ENCODE measurements at places on chromosomes 5 and 9.

- peak; percentile 46 for DNase-seq
These were observed at the start of gene PPP2R2B for GRCh38 chr5:146878476-146879172. Gene PPP2R2B, minus strand, starts transcription at chr5:146878757.

- DNase-seq = peak; percentile 44
These were observed 29.6 kb upstream of the UGCG start for GRCh38 chr9:111866976-111867375.

DNA sequence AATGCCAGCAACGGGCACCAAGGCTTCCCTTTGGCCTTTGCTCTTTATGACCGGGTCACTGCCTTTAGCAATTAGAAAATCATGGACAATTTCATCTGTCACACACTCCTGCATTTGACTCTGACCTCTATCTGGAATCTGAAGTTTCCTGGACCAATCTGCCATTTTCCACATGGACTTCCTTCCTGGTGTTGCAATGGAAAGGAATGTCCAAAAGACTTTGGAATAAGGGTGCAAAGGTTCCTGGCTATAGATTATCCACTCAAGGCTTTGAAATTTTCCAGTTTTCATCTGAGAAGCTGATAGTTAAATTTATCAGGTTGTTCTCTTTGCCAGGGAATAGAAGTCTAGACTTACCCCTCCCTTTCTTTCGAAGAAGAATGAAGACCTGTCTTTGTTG is 523.1 kb upstream of the ZNF462 start:
- no peak for DNase-seq

GRCh38 chr5:134958755-134959154 is 9.0 kb upstream of the CATSPER3 start:
- DNase-seq = no peak

GRCh38 chr9:14961372-14962068 is 51.3 kb upstream of the FREM1 start:
- no peak for DNase-seq

GRCh38 chr5:173435447-173435846 is 107.2 kb upstream of the STC2 start:
- no peak for DNase-seq

GRCh38 chr5:3030511-3031165 is 279.2 kb upstream of the IRX2 start:
- no peak for DNase-seq

DNA sequence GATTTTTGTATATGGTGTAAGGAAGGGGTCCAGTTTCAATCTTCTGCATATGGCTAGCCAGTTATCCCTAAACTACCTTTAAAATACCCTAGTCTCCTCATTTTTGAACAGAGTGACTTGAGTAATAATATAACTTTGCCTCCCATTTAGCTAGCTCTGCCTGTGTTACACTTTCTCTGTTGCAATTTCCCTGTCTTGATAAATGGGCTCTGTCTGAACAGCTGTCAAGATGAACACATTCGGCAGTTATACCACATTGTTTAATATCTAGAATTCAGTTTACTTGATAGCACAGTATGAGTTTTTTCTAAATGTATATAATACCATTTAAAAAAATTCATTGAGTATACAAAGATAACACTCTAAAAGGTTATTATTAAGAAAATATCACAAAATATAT is 562.9 kb upstream of the FTMT start:
- DNase-seq = no peak

GRCh38 chr9:83182071-83182470 is 119.1 kb upstream of the RASEF start:
- no peak for DNase-seq

DNA sequence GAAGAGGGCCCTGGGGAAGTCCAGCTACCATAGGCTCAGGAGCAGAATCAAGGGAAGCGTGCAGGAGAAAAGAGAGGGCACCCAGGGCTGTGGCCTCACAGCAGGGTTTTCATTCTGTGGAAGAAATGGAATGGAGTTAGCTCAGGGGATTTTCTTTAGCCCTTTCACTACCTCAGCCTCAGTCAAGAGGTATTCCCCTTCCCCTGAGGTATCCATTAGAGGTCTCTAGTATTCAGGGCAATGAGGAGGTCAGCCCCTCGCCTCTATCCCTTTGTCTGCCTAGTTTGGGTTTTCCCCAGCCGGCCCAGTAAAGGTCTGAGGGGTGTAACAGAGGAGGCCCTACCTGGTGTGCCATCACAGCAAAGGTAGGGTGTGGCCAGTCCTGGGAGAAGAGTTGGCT is 21.5 kb downstream of the GFRA3 start:
- DNase-seq = no peak

GRCh38 chr9:126612813-126613641 is 701 bp upstream of the LMX1B start:
- DNase-seq = no peak

DNA sequence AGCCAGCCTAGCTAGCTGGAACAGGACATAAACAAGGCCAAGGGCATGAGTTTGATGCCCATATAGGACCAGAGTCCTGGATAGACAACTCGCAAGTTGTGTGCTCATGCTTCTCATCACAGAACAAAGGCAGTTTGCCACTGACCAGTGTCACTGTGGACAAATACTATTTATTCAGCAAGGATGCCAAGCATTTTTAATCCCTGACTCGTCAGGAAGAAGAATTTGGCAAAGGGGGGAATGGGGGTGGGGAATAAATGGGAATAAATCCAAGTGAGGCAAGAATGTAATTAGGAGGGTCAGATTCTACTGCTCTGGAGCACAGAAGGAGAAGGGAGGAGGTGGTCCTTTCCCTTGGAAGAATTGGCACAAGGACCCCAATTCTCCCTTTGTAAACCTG is 46.8 kb upstream of the ANKRD55 start:
- DNase-seq = no peak

- DNase-seq = no peak
These were observed 16.8 kb downstream of the CCT5 start for GRCh38 chr5:10266839-10267238.

DNA sequence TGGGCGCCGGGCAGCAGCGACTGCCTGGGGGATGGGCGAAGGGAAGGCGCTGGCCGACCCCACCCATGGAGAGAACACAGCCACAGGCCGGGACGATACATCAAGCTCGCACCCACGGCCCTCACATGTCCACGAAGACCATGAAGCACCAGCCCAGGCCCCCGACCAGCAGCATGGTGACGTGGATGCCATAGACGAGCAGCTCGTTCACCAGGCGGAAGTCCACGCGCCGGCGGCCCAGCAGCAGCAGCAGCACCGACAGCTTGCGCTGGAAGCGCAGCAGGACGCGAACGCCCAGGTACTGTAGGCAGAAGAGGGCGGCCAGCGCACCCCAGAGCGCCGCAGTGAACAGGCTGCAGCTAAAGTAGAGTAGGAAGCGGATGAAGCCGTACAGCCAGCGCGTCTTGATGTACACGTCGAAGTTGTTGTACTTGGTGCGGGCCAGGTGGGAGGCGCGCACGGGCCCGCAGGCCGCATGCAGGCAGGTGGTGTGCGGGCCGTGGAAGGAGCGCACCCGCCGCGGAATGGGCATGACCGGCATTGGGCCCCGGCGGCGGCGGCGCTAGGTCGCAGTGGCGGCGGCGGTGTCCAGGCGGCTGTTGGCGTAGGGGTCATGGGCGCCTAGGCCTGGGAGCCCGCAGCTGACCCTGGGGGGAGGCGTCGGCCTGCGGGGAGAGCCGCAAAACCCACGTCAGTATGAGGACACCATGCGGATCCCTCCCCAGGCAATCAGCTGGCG is 2.1 kb downstream of the TMEM250 start:
- DNase-seq = no peak

DNA sequence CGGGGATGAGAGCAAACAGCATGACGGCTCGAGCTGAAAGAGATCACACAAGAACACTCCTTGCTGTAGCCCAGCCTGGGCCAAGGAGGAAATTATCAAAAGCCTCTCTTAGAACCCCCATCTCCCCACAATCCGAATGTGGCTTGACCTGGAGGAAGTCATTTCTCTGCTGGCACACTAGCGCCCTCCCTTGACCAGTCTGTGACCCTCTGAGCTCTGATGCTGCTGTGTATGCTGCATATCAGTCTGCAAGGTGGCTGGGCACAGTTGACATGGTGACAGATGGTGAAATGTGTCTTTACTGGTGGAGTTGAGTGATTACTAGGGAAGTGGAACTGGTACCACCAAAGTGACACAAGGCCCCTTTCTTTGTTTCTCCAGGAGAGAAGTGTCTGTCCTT is 3.3 kb downstream of the SLC46A2 start:
- no peak for DNase-seq

GRCh38 chr5:60639544-60639943 is 60.4 kb downstream of the DEPDC1B start:
- no peak for DNase-seq

- DNase-seq = no peak
These were observed 80.1 kb upstream of the CACNA1B start for GRCh38 chr9:137797206-137798120.

GRCh38 chr9:131473198-131473885 is 29.4 kb upstream of the POMT1 start:
- no peak for DNase-seq

GRCh38 chr5:43304525-43304924 is 8.7 kb downstream of the HMGCS1 start:
- no peak for DNase-seq

DNA sequence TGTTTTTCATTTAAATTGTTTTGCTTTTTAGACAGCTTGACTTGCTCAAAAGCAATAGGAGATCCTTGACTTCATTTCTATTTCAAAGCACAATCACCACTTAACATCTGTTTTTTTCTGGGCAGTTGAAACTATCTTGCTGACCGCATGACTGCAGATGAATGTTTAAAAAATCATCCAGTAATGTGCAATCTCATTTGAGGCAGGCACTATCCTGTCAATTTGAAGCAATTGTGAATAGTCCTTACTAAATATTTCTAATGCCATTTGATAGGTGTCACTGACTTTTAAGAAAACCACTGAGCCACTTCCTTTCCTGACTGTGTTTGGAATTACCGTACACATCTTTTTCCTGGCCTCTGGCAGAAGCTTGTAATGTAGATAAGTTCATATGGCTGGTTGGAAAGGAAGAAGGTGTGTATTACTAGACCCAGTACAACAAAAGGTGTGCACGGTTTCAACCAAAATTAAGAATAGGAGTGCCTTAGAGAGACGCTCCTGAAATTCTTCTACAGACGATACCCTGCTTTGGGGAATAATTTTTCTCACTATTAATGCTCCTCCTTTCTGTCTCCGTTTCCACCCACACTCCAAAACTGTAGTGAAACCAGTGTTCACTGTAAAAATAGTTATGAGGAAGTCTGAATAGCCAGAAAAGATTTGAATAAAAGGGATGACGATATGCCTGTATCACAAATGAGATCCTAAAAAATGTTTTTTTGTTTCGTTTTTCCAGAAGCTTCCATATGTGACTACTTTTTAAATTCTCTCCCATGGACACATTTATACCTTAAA is 136.7 kb upstream of the MOCS2 start:
- DNase-seq = no peak

- DNase-seq = no peak
These were observed 419.0 kb upstream of the DAB2 start for GRCh38 chr5:39843767-39844166.

- no peak for DNase-seq
These were observed 617.4 kb downstream of the KCTD16 start for GRCh38 chr5:144788046-144788445.

DNA sequence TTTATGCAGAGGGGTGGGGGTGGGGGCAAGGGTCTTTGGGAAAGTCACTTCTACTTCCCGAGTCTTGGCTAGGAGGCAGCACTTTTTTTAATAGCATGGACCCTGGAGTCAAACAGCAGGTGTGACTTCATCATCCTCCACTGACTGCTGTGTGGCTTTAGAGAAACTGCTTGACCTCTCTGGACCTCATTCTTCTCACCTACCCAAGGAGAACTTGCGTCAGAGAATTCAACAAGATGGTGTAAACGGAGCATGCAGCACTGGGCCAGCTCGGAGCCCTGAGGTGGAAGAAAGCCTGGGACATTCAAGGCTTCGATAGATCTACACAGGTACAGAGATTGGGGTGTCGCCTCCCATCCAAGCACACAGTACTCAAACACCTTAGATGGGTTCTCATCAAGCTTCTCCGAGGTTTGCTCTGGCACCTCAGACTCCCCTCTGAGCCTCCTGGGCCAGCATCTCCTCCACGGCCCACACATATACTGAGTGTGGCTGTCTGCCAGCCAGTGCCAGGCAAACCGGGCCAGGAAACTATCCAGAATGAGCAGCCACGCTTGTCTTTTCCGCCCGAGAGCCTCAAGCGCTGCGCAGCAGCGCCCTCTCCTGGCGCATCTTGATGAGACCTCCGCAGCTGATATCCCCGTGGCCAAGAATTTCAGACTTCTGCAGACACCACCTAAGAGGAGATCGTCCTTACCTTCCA is 4.6 kb upstream of the SLC25A48 start:
- peak; percentile 3 for DNase-seq

DNA sequence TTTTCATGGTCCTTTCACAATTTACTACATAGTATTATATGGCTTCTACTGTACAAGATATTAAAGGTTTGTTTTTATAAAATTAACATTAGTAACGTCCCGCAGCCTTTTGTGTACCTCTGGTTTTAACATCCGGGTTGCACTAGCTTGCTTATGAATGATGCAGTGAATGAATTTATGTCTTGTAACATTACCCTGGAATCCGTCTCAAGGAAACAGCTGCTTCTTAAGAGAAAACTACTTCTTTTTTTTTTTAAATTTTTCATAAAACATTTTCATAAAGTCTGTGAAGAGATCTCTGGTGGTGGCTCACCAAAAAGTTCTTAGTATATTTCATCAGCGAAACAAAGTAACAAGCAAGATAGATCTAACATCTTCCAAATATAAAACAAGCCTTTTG is 23.6 kb downstream of the MARCHF3 start:
- DNase-seq = no peak

DNA sequence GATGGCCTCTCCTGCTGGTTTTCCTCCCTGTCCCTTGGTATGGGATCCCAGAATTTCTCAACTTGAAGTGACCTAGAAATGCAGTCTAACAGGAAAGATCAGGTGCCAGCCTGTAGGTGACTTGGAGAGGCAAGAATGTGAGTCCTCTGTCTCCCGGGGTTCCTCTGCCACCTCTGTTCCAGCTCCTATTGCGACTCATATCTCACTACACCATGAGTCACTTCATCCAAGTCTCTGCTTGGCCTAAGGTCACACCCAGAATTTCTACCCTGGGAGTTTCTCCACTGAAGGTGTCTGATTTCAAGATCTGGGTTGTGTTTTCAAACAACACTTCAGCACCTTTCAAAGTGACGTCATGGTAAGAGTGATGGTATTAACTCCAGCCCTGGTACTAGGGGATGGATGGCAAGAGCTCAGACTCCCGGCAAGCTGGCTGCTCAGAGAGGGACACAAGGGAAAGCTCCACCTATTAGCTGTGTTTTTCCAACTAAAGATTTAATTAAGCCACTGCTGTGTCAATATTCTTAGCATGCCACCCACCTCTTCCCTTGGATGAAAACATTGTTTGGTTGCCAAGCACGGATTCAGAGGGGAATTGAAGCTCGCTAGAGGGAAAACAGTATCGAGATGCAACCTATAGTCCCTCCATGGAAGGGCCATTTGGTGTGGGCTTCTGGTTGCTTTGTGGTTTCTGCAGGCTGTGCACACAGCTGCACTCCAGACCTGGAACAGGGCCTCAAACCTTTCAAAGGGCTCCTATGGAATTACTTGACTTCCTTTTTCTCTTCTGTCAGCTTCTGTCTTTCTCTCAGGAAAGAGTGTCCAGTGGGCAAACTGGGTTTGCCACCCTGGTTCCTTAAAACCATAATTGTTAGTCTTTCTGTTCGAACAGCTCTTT is 205.7 kb downstream of the GAS1 start:
- no peak for DNase-seq

- DNase-seq = no peak
These were observed 86.3 kb upstream of the ERBIN start for GRCh38 chr5:65840071-65840470.

GRCh38 chr5:54302267-54302687 is 8.1 kb downstream of the ARL15 start:
- DNase-seq = no peak

GRCh38 chr5:14476786-14477435 is 104.7 kb upstream of the OTULINL start:
- DNase-seq = no peak

Data from CD4-positive, alpha-beta memory T cell (primary cell).